Umbilical cord (tissue), 2 donors: ENCODE measurements at places on chromosomes 4 and X.
A peak's percentile ranks its signal among the peaks of the same experiment; 100 is the strongest.

- DNase-seq, result no peak
These were observed 10.5 kb upstream of the ZNF330 start for GRCh38 chr4:141210168-141210567.

- peak; percentile 8 for DNase-seq
These were observed 775 bp downstream of the KCTD8 start for GRCh38 chr4:44447563-44448504.

DNA sequence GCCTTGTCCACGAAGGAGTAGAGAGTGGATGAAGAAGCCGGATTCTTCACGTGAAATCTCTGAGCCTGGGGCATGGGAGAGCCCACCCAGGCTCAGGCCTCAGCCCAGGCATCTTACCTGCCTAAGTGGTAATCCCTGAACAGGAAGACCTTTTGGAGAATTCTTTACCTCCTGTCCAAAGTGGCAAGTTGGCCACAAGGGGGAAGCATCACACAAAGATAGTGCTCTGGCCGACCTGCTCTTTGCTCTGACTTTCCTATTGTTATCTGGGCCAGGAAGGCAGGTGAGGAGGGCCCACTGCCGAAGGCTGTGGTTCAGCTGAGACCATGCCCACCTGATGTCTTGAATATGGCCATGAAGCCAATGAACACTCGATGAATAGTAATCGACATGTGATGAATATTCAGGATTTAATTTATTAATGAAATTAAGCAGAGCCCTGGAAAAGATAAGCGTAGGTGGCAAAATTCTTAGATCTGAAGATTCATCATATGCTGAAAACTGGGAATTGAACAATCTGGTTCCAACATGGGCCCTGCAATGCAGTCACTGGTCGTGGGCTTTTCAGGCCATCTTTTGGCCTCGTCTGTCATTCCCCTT is 93.8 kb downstream of the PDGFRA start:
- DNase-seq, result peak; percentile 55

DNA sequence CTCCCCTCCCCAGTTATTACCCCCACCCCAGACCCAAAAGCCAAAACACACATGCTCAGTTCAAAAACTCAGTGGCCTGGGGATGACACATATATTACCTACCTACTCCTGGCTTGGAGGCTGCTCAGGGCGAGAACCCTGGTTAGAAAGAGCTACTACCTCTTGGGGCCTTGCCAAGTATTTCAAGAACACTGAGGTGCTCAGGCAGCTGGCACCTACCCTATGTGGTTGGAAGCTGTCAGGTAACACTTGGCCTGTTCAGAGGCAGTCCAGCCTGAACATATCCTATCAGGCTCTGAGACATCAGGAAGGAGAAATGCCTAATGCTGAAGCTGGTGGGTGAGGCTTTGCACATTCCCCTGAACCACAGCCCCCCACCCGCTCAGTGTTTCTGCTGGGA is 4.9 kb downstream of the BCAP31 start:
- no peak for DNase-seq

DNA sequence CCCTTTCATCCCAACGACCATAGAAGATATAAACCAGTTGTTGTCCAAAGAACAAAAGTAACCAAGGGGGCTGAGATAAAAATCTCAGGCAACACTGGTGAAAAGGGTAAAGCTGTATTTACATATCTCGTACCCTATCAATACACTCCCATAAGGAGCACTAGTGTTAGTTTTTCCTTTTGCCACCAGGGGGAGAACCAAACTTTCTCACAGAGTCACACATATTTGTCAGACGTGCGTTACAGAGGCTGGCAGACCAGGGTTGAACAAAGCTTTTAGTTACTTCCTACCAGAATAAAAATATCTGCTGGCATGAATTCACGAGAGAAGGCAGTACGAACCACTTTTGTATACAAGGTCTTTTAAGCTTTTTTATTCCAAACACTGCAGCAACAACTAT is 88.3 kb downstream of the AMELX start:
- peak; percentile 80 for DNase-seq

GRCh38 chr4:143212566-143212965 is 27.8 kb downstream of the USP38 start:
- DNase-seq, result no peak

- no peak for DNase-seq
These were observed 67.6 kb upstream of the GPR101 start for GRCh38 chrX:137101273-137101990.

GRCh38 chr4:142648378-142648777 is 197.7 kb downstream of the INPP4B start:
- DNase-seq, result no peak

- no peak for DNase-seq
These were observed 1631.9 kb upstream of the PABPC4L start for GRCh38 chr4:135833529-135833928.

GRCh38 chr4:20019310-20020015 is 232.2 kb upstream of the SLIT2 start:
- DNase-seq, result no peak
